Stomach (tissue), 19 donors: ENCODE measurements at places on chromosomes 6 and 20.

- no peaks in the 10 kb centered on the region for H3K27me3 ChIP-seq
- H3K36me3 ChIP-seq: no peaks in the 10 kb centered on the region
- H3K4me3 ChIP-seq: no peak overlapping the region
- no peak overlapping the region for H3K27ac ChIP-seq
- no peak for DNase-seq
Measured at GRCh38 chr20:48785801-48786200, 42.0 kb downstream of the PREX1 start.

GRCh38 chr6:99589290-99589672 lies 17.4 kb upstream of the PRDM13 start:
- no peak overlapping the region for H3K27ac ChIP-seq
- peak; percentile 37 for DNase-seq
- H3K27me3 ChIP-seq: peaks cover 56% of the 10 kb centered on the region

GRCh38 chr20:21083825-21084325 lies 22.3 kb downstream of the LINC00237 start:
- H3K36me3 ChIP-seq: no peaks in the 10 kb centered on the region
- peaks cover 8% of the 10 kb centered on the region for H3K27me3 ChIP-seq
- DNase-seq: no peak
- no peak overlapping the region for H3K4me3 ChIP-seq

DNA sequence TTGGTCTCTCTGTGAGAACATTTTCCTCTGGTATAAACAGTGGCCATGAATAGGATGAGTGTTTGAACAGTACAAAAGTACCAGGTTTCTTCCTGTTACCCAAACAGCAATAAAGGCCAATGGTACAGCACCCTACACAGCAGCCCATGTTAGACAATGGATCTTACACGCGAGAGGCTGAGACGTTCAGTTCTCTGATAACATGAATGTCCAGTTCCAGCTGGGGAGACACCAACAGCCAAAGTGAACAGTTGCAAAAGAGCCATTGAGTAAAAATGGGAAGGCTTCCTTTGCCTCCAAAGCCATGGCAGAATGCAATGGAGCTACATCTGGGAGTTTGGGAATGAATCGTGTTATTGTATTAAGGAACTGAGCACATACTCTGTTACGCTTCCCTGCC lies 246.8 kb upstream of the SGK1 start:
- H3K27me3 ChIP-seq: no peaks in the 10 kb centered on the region
- no peaks in the 10 kb centered on the region for H3K4me1 ChIP-seq

- no peaks in the 10 kb centered on the region for H3K4me1 ChIP-seq
- no peaks in the 10 kb centered on the region for H3K36me3 ChIP-seq
- no peak for DNase-seq
- no peak overlapping the region for H3K4me3 ChIP-seq
Measured at GRCh38 chr6:83294676-83295075, 101.5 kb downstream of the RWDD2A start.
